DMS79 (cell line): ENCODE measurements at places on chromosomes 4 and X.

GRCh38 chrX:21645431-21645830, 12.7 kb downstream of the KLHL34 start:
- no peak for DNase-seq

- DNase-seq, result no peak
Measured at GRCh38 chr4:69484011-69484410, 11.7 kb downstream of the UGT2B4 start.

- DNase-seq, result no peak
Measured at GRCh38 chrX:3526731-3527130, 180.3 kb upstream of the MXRA5 start.

DNA sequence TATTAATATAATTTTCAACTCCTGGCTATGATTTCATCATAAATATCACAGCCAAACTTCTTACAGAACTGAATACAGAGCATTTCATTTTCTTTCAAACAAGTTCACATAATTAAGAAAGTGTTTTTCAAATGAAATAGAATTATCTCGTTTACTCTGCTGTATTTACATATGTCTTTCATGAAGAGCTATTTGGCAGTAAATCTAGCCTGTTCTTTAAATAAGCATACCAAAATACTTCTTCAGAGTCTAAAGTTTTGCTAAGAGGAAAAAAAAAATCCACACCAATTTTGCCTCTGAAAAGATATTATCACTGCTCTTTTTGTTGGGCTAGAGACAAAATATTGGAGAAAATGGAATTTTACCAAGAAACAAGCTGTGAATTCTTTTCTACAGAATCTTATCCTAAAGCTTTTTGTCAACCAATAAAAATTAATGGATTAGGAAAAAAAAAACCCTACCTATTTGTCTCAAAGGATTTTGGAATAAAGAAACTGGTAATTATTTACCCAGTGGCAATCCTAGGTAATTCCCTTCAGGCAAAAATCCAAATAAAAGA, 287.9 kb upstream of the NR3C2 start:
- no peak for DNase-seq

DNA sequence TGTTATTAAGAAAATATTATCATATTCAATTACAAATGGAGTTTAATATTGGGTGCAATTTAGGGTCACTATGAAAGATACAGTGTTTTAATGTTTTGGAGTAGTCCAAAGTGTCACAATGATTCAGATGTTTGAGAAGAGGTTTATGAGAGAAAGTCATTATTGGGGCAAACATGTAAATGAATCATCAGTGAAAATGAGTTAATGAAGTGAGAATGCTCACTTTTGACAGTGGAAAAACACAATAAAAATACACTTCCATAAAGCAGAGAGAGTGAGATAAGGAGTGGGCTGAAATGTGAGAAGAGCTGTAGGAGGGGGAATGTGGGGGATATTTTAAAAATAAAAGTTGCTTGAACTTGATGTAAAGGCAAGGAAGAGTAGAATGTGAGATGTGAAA, 957.1 kb downstream of the PCDH18 start:
- DNase-seq, result no peak

GRCh38 chr4:127624173-127624572, 8.6 kb upstream of the INTU start:
- no peak for DNase-seq
